ENCODE measurements at places on chromosomes 1 and 21.

GRCh38 chr1:59455206-59455605 is 158.3 kb downstream of the FGGY start:
- peak; percentile 77 for DNase-seq

- DNase-seq = no peak
Observed at GRCh38 chr1:175013445-175013844, 9.8 kb downstream of the MRPS14 start.

DNA sequence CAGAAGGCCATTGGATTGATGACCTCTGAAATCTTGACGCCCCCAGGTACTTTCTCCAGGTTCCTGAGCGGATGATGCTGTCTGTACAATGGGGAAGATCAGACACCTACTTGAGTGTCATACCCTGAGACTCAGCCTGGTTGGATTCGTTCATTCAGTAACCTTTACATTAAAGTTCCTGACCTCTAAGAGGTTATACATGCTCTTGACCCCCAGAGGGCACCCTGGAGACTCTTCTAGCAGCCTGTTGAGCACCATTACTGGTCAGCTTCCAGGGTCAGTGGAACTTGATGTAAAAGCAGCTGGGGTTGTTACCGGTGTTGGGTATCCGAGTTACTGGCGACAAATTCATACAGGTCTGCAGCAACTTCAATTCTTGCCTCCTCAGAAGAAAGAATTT is 114.3 kb upstream of the ZNF678 start:
- peak; percentile 41 for DNase-seq

GRCh38 chr1:93113127-93113526 is 34.0 kb downstream of the MTF2 start:
- no peak for DNase-seq

GRCh38 chr1:8764293-8764937 is 53.0 kb downstream of the RERE start:
- no peak for DNase-seq

DNA sequence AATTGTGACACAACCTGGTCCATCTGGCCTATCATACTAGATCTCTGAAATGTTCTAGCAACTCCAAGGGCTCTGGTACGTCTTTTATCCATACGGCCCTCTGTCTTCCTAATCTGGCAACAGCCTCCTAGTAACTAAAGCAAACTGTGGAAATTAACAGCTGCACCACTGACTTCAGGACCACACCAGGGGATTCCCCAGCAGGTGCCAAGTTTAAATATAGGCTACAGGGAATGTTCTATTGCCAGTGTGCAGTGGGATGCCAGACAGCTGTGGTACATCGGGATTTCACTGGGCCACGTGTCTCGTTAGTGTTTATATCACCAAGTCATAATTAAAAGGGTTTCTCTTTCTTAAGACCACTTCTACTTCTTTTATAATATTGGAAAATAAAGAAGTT is 94.3 kb downstream of the RGS2 start:
- DNase-seq = no peak

GRCh38 chr1:71030026-71030425 is 17.6 kb downstream of the PTGER3 start:
- peak; percentile 79 for DNase-seq

- no peak for DNase-seq
Observed at GRCh38 chr1:186295980-186296379, 79.1 kb downstream of the TPR start.

GRCh38 chr21:34819357-34819999 is 150.7 kb downstream of the CLIC6 start:
- no peak for DNase-seq

DNA sequence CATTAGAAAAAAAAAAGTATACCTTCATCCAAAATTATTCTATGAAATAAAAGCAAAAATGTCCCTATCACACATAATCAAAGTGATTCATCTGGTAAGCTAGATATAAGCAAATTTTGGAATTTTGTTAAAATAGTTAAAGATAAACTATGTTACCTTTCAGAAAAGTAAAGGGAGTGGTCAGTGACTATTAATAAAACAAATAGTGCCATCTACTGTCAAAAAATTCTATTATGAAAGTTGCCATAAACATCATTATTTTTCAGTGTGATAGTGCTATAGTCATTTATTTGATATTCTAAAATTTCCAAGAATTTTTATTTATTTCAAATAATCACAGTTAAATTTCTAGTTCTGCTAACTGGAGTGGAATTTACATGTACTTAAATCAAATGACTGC is 803.7 kb downstream of the KCNT2 start:
- DNase-seq = peak; percentile 1

DNA sequence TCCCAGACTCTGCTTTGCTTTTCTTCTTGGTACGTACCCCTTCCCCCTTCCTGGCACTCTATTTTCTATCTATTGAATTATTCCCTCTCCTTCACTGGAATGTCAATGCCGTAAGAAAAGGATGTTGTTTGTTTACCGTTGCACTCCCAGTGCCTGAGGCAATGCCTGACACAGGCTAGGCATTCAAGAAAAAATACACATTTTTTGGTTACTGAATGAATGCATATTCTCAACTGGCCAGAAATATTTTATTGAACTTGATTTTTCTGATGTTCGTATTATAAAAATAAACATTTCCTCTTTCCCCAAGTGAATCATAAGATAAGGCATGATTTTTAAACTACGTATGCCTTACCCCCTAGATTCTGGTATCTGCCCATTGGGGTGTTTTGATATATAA is 41.2 kb downstream of the GNG12 start:
- peak; percentile 93 for DNase-seq

- no peak for DNase-seq
Observed at GRCh38 chr1:164337394-164337793, 221.6 kb upstream of the PBX1 start.

GRCh38 chr1:219813294-219813693 is 115.1 kb downstream of the SLC30A10 start:
- no peak for DNase-seq

DNA sequence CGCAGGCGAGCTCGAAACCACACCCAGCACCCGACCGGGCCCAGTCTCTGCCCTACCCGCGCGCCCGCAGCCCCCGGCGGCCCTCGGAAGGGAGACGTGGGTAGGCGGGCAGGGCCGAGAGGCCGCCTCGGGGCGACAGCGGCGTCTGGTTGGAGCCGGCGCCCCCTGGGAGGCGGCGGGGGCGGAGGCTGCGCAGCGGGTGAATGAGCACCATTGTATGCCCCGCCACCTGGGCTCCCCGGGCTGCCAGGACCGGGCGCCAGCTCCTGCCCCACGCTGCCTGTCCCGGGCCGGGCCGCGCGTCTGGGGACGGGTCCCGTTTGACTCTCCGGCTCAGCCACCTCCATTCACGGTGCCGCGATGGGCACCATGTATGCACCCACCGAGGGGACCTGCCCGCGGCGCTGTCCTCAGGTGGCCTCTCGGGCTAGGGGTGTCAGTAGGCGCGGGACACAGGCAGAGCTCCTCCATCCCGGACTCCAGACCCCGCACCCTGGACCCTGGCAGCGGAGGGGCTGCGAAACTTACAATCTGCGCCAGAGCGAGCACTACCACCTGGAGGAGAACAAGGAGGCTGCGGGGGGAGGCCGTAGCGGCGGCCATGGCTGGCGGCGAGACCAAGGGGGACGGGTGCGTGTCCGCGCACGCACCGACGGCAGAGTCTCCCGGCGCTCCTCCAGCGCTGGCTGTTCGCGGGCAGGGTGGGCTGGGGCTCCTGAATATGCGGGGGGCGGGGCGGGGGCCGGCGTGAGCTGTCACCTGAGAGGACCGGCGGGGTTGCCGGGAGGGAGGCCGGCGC is at the start of gene COL9A2:
COL9A2 (minus strand) TSS at position 692 of the 799 bp plus-strand sequence; CDS start at position 603, 89 bp downstream.
- DNase-seq = no peak

- no peak for DNase-seq
Observed at GRCh38 chr1:226688808-226689207, 50.3 kb downstream of the ITPKB start.

- no peak for DNase-seq
Observed at GRCh38 chr1:231032963-231033362, 7.1 kb downstream of the FAM89A start.

- DNase-seq = no peak
Observed at GRCh38 chr1:232643251-232643650, 13.3 kb upstream of the SIPA1L2 start.

GRCh38 chr1:48665708-48666407 is 110.8 kb downstream of the BEND5 start:
- DNase-seq = no peak

DNA sequence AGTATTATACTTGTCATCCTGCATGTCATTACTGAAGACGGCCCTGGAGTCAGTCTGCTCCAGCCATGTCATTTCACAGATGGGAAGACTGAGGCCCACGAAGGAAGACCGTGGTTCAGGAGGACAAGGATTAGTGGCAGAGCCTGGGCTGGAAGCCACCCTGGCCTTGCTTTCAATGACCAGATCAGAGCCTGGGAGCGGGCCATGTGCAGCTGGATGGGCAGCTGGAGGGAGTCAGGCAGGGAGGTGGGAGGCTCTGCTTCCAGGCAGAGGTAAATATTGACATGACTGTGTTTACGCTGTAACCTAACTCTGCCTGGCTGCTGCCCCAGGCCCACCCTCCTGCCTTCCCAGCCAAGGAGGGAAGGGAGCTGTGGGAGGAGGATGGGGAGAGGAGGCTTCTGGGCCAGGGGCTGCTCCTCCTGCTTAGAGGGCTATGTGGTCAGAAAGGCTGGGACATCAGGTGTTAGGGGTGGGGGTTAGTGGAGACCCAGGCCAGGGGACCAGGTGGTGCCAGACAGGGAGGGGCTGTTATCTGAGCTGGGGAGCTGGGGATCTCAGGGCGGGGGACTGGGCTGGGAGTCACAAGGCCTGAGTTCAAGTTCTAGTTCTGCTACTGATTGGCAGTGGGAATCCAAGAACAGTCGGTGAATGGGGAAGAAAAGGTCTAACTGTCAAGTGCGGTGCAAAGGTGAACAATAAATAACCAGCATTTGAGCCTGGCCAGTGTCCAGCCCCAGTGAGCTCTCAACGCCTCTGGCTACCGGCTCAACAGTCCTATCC is 48.5 kb upstream of the ECE1 start:
- no peak for DNase-seq

- DNase-seq = no peak
Observed at GRCh38 chr21:45161038-45161945, 86.9 kb downstream of the ADARB1 start.

DNA sequence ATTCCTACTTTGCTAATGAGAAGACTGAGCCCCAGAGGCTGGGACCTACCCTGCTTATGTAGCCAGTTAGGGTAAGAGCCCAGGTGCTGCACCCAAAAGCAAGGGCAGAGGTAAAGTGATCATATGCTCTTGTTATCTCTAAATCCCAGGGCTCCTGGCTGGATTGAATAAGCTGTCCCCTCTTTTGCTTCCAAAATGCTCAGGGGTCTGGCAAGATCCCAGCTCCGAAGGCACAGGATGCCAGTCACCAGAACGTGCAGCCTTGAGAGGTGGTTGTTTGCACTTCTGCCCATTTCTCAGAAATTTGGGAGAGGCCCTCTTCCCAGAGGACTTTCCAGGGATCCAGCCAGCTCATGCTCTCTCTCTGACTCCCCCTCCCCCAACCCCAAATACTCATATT is 142.4 kb upstream of the TMEM51 start:
- DNase-seq = no peak
